SK-N-SH (cell line): ENCODE measurements at places on chromosomes 3 and 15. TPM values are rescaled to one million over a fixed set of nuclear protein-coding genes. Genes with fewer than 3 reads are reported as not detected.

DNA sequence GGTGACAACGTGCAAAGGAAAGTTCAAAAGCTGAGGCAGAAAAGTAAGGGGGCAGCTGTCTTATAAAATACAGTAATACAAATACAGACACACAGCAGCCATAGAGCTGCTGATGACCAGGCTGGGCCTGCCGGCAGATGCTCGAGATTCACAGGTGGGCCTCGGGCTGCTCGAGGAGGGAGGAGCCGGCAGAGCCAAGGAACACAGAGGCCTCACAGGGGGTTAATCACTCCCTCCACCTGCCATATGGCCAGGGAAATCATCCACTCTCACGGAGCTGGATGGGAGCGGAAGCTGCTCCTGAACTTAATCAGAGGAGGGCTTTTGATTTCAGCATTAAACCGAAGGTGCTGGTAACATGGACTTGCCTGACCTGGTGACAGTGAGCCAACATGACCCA lies 29.6 kb upstream of the MGLL start:
- DNase-seq, result no peak

DNA sequence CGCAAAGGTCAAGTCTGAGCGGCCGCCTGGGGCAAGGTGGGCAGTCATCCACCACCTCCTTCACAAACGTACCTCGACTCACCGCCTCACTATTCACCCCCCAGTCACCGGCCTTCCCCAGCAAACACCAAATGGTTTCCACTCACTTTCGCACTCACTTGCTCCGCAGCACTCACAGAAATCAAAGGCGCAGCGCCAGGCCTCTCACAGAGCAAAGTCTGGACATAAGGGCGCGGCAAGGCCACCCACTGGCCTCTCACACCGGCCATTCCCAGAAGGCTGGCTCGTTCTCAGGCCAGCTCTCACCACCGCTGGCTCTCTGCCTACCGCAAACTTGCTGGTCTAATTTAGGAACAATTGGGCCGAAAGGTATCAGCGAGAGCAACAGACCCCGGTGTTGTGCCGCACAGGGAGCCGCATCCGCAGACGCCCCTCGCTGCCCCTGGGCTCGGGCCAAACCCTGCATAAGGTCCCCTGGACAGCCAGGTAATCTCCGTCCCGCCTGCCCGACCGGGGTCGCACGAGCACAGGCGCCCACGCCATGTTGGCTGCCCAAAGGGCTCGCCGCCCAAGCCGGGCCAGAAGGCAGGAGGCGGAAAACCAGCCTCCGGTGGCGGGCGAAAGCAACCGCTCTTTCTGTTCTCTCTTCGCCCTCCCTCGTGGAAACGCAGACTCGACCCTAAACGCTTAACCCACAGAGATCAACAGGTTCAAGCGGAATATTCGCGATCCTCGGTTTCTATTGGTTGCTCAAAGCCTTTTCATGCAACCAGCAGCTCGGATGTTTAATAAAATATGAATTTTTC lies 2.9 kb downstream of the SHOX2 start:
- DNase-seq, result no peak

DNA sequence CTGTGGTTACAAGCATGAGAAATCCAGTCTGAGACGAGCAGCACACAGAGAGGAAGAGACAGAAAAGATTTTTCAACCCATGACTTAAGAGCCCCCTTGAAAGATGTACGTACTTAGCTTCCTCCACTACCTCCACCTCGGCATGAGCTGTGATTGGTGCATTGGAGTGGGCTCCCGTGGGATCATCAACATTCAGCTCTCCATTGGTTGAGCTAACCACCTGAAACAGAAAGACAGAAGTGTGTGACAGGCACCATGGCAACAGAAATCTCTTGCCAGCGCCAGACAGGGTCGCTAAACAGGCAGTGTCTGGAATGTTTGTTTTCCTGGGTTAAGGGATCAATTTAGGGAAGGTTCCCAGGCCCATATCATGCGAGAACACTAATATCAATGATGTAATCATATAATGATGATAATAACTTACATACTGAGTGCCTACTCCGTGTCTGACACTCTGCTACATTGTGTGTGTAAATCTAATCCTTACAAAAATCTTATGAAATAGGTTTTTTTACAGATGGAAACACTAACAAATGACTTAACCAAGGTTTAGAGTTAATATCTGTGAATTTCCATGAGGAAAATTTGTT lies 17.5 kb upstream of the PPIB start:
- peak; percentile 53 for DNase-seq

DNA sequence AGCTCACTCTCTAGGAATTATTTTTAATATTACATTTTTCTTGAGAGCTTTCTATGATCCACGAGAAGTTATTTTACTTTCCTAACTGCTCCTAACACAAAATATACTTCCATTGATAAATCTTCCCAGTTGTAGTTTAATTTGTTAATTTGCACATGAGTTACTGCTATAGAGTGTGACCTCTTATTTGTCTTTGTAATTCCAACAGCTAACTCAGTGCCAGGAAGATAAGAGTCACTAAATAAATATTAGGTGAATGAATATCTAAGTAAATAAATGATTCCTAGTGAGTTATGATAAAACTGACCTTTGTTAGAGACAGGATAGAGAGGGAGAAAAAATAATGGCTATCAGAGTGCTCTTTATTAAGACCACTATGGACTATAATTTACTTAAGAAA lies 319.9 kb downstream of the NAALADL2 start:
- DNase-seq, result no peak

DNA sequence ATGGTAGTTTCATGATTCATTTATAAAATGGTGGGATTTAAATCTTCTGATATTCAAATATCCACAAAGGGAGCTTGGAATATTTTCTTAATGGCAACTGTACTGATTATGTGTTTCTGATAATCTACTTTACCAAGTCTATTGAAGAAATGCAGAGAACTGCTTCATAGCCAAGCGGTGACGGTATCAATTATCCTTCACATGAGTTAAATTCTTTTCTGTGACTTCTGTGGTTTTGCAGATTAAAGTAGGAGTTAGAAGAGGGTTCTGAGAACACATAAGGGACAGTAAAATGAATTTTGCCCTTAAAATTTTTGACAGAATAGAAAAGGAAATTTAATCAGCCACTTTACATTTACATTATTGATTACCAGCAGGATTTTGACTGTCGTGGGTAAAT lies 563.2 kb downstream of the GBE1 start:
- no peak for DNase-seq

GRCh38 chr3:192917028-192917403 lies 640 bp downstream of the MB21D2 start:
- peak; percentile 68 for DNase-seq

DNA sequence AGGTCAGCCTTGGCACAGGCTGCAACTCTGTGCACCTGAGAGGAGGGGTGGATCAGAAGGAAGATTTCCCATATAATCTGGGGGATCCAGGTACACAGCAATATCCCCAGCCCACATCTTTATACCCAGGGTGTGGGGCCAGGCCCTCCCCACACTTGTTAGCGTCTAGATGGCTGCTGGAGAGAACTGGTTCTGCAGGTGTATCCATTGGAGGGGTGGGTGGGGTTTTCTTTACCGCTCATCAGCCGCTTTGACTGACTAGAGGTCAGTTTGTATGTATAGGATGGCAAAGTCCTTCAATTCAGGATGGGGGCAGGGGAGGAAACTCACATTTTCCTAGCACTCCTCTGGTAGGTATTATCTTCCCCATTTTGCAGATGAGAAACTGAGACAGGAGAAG lies 92.5 kb downstream of the IL20RB start:
- no peak for DNase-seq

- DNase-seq, result no peak
Measured at GRCh38 chr3:346186-346585, 149.6 kb downstream of the CHL1 start.

The MST1 gene
- 35.1 and 46.3 TPM in 2 replicates for polyA plus RNA-seq

The ARGFX gene
- not detected in 2 replicates for polyA plus RNA-seq

The TAGLN3 gene
- 19.6 and 24.2 TPM in 2 replicates for polyA plus RNA-seq

The IL17RE gene
- polyA plus RNA-seq, result 0.76 and 0.95 TPM in 2 replicates

The GABRA5 gene
- polyA plus RNA-seq, result 0.26 TPM in 1 of 2 replicates, not detected in the other
